ENCODE measurements at places on chromosomes 7 and 10.

DNA sequence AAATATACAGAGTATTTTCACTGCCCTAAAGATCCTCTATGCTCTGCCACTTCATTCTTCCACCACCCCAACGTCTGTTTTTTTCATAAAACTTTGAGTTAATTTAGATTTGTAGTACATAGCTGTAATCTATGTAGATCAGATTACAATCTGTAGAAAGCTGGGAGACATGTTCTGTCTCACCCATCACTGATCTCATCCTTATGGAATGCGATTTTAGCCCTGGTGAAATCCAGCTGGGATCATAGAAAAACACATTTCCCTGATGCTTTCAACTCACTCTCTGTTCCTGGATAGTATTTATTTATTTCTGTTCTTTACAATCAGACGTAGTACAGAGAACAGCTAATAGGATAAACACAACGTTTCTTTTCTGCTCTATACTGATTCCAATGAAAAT lies 521.0 kb downstream of the KIF20B start:
- DNase-seq = no peak
- no peak overlapping the region for H3K4me3 ChIP-seq
- no peak overlapping the region for H3K27ac ChIP-seq
- no peaks in the 10 kb centered on the region for H3K4me1 ChIP-seq
- H3K36me3 ChIP-seq = no peaks in the 10 kb centered on the region

- DNase-seq = no peak
- H3K4me1 ChIP-seq = peaks cover 7% of the 10 kb centered on the region
- H3K4me3 ChIP-seq = peak overlapping the region; percentile 21
- no peak overlapping the region for H3K27ac ChIP-seq
- no peaks in the 10 kb centered on the region for H3K27me3 ChIP-seq
- no peaks in the 10 kb centered on the region for H3K36me3 ChIP-seq
Observed at GRCh38 chr7:79282070-79282694, 171.3 kb downstream of the MAGI2 start.

- H3K4me3 ChIP-seq = no peak overlapping the region
- no peaks in the 10 kb centered on the region for H3K27me3 ChIP-seq
- no peak overlapping the region for H3K27ac ChIP-seq
- no peaks in the 10 kb centered on the region for H3K4me1 ChIP-seq
Observed at GRCh38 chr10:70549351-70549961, 53.1 kb downstream of the PRF1 start.

DNA sequence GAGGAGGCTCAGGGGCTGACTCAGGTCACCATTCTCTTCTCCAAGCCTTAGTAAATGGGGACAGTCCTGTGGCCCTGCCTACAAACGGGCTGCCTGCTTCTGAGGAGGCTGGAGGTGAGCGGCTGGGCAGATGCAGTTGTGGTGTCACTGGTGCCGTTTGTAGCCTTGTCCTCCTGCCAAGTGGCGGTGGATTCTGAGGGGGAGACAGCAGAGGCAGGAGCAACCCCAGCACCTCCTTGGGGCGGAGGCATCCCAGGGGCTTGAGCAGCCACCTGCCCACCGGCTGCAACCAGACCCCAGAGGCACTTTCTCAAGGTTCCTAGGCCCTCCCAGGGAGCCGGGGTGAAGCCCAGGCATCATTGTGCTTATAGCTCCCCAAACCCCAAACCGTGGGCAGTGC lies 112.5 kb downstream of the ZMIZ1 start:
- no peak for DNase-seq
- H3K27ac ChIP-seq = no peak overlapping the region
- no peaks in the 10 kb centered on the region for H3K36me3 ChIP-seq
- no peak overlapping the region for H3K4me3 ChIP-seq
- no peaks in the 10 kb centered on the region for H3K27me3 ChIP-seq

- no peaks in the 10 kb centered on the region for H3K4me1 ChIP-seq
- no peak overlapping the region for H3K4me3 ChIP-seq
- peak overlapping the region; percentile 24 for H3K27ac ChIP-seq
- no peak for DNase-seq
Observed at GRCh38 chr10:5293691-5294550, 70.8 kb upstream of the UCN3 start.

DNA sequence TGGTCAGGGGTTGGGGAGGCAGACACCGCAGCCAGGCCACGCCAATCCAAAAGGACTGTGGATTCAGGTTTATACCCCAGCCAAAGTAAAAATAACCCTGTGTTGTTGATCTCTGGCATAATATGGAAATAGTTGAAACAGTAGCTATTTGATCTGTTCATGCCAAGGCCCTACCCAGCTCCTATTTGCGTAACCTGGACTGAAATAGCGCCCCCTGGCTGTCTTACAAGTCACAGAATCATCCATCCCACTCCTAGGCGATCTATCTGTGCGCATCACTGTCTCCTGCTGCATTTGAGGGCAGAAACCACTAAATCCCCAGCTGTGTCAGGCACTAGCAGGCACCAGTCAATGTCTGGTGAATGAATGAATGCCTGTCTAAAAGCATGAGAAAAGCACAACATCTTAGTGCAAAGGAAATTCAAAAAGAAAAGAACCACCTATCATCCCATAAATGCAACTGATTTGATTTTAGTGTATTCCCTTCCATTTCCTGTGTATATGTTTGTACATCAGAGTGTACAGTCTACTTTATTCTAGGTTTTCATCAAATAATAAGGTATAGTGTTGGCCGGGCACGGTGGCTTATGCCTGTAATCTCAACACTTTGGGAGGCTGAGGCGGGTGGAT lies 160.0 kb downstream of the SLIT1 start:
- H3K4me1 ChIP-seq = peaks cover 32% of the 10 kb centered on the region
- peak; percentile 69 for DNase-seq
- H3K36me3 ChIP-seq = no peaks in the 10 kb centered on the region

- no peak overlapping the region for H3K4me3 ChIP-seq
- DNase-seq = no peak
- no peaks in the 10 kb centered on the region for H3K27me3 ChIP-seq
- peaks cover 39% of the 10 kb centered on the region for H3K4me1 ChIP-seq
- H3K27ac ChIP-seq = peak overlapping the region; percentile 98
Observed at GRCh38 chr10:89646889-89647657, 2.0 kb upstream of the PANK1 start.

- no peaks in the 10 kb centered on the region for H3K36me3 ChIP-seq
- no peak overlapping the region for H3K4me3 ChIP-seq
- H3K27me3 ChIP-seq = no peaks in the 10 kb centered on the region
- no peak for DNase-seq
- H3K4me1 ChIP-seq = peaks cover 59% of the 10 kb centered on the region
- peak overlapping the region; percentile 90 for H3K27ac ChIP-seq
Observed at GRCh38 chr10:77628906-77629730, 8.5 kb downstream of the KCNMA1 start.

DNA sequence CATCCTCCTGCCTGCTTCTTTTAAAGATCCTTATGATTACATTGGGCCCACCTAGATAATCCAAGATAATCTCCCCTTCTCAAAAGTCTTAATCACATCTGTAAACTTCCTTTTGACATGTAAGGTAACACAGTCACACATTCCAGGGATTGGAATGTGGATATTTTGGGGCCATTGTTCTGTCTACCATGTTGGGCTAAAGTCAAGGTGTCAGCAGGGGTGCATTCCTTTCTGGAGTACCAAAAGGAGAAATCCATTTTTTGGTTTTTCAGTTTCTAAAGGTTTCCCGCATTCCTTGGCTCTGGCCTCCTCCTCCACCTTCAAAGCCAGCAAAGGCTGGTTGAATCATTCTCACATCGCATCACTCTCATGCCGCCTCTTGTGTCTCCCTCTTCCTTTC lies 197.6 kb upstream of the NFE2L3 start:
- H3K27ac ChIP-seq = no peak overlapping the region
- no peak for DNase-seq
- no peaks in the 10 kb centered on the region for H3K36me3 ChIP-seq

GRCh38 chr7:32616625-32617024 lies 121.3 kb downstream of the AVL9 start:
- peaks cover 3% of the 10 kb centered on the region for H3K36me3 ChIP-seq
- H3K27me3 ChIP-seq = no peaks in the 10 kb centered on the region
- no peak overlapping the region for H3K4me3 ChIP-seq
- peak; percentile 45 for DNase-seq
- peak overlapping the region; percentile 31 for H3K27ac ChIP-seq

- H3K36me3 ChIP-seq = no peaks in the 10 kb centered on the region
- H3K4me3 ChIP-seq = peak overlapping the region; percentile 92
- peaks cover 27% of the 10 kb centered on the region for H3K4me1 ChIP-seq
- H3K27me3 ChIP-seq = no peaks in the 10 kb centered on the region
- H3K27ac ChIP-seq = peak overlapping the region; percentile 98
Observed at GRCh38 chr7:27184337-27185012, 557 bp downstream of the HOXA11 start.

GRCh38 chr7:74542558-74543117 lies 88.9 kb downstream of the GTF2IRD1 start:
- DNase-seq = peak; percentile 23
- peak overlapping the region; percentile 50 for H3K27ac ChIP-seq
- no peak overlapping the region for H3K4me3 ChIP-seq
- peaks cover 7% of the 10 kb centered on the region for H3K4me1 ChIP-seq
- H3K27me3 ChIP-seq = no peaks in the 10 kb centered on the region

DNA sequence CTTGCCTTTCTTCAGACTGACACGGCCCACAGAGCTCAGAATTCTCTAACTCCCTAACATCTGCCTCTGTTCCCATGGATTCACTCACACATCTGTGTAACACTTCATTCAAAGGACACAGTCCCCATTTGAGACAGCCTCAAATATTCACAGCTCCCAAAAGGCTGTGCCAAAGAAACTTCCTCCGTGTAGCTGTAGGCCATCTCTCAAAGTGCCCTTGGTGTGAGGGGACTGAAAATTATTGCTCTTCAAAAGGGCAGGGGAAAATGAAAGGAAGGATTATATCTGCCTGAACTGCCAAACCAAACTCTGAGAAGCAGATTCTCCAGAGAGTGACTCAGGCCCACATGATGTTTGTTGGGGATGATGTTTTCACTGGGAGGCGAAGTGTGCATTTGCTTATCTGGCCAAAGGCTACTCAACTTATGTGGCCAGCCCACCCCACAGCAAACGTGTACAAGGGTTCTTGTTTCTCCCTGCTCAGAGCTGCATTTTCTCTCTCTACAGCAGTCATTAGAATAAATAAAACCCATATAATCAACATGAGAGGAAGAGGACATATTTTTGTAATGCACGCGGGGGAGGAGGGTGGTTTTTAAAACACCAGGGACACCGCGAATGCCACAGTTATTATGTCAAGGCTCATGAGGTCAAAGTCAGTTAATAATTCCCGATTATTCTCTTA lies 302.4 kb upstream of the NFE2L3 start:
- peak; percentile 83 for DNase-seq
- H3K27me3 ChIP-seq = no peaks in the 10 kb centered on the region
- H3K36me3 ChIP-seq = no peaks in the 10 kb centered on the region
- H3K4me1 ChIP-seq = peaks cover 70% of the 10 kb centered on the region
- H3K27ac ChIP-seq = peak overlapping the region; percentile 86
- peak overlapping the region; percentile 9 for H3K4me3 ChIP-seq

DNA sequence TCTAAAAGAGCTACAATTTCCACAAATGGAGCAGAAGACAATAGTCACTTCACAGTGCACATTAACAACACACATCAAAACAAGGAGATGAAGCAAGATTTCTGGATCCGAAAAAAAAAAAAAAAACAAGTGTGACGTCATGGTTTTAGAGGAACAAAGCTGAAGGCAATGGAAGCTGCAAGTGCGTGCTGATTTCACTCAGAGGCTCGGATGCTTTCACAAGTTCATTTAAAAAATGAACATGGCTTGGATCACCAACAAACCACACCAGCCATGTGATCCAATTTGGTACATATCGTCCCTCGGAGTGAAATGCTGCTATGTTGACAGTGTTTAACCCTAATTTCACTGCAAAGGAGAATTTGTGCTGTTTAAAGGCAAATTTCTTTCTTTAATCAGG lies 337.0 kb upstream of the PRKCQ start:
- H3K27me3 ChIP-seq = no peaks in the 10 kb centered on the region
- H3K27ac ChIP-seq = no peak overlapping the region
- no peak for DNase-seq

DNA sequence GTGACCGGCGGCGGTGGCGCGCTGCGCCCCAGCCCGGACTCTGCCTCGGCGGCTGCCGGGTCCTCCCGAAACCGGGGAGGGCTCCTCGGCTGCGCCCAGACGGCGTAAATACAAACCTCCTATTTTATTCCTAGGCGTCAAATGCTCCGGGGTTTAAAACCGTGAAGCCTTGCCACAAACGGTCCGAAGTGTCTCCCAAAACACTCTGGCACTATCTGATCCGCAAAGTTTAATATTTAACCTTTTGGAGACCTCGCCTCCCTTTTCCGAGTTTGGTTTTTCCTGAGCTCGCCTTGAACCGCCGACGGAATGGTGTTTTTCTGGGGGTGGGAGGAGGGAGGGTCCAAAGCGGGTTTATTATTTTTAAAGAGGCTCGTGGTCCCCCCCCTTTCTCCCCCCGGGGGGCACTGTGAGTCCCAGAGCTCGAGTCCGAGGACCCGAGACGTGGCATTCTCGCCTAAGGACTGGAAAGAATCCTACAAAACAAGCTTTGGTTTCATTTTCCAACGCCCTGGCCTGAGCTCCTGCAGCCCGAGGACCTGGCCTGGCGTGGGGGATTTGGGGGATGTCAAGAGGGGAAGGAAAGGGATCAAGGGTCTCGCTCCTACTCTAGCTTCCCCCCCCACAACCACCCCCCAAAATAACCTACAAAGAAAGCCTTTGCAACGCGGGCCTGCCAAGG lies 1.8 kb downstream of the TNRC18 start:
- peak overlapping the region; percentile 97 for H3K4me3 ChIP-seq
- H3K4me1 ChIP-seq = no peaks in the 10 kb centered on the region
- no peaks in the 10 kb centered on the region for H3K36me3 ChIP-seq
- peak overlapping the region; percentile 94 for H3K27ac ChIP-seq

- no peaks in the 10 kb centered on the region for H3K36me3 ChIP-seq
- no peak overlapping the region for H3K27ac ChIP-seq
- no peaks in the 10 kb centered on the region for H3K4me1 ChIP-seq
- no peaks in the 10 kb centered on the region for H3K27me3 ChIP-seq
- DNase-seq = no peak
Observed at GRCh38 chr7:14630048-14630447, 272.5 kb downstream of the DGKB start.

DNA sequence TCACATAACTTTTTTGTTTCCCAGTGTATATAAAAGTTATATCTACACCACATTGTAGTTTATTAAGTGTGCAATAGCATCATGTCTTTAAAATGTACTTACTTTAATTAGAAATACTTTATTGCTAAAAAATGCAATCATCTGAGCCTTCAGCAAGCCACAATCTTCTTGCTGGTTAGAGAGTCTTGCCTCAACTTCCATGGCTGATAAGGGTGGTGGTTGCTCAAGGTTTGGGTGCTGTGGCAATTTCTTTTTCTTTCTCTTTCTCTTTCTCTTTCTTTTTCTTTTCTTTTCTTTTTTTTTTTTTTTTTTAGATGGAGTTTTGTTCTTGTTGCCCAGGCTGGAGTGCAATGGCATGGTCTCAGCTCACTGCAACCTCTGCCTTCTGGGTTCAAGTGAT lies 360.0 kb downstream of the MAGI2 start:
- no peak for DNase-seq
- no peaks in the 10 kb centered on the region for H3K4me1 ChIP-seq
- no peak overlapping the region for H3K27ac ChIP-seq

- H3K27ac ChIP-seq = no peak overlapping the region
- no peaks in the 10 kb centered on the region for H3K27me3 ChIP-seq
- H3K36me3 ChIP-seq = no peaks in the 10 kb centered on the region
- H3K4me3 ChIP-seq = no peak overlapping the region
- peaks cover 18% of the 10 kb centered on the region for H3K4me1 ChIP-seq
Observed at GRCh38 chr10:69718951-69719350, 82.8 kb upstream of the COL13A1 start.

GRCh38 chr10:76133597-76134255 lies 702.3 kb downstream of the LRMDA start:
- no peak overlapping the region for H3K27ac ChIP-seq
- no peaks in the 10 kb centered on the region for H3K36me3 ChIP-seq
- H3K4me3 ChIP-seq = no peak overlapping the region
- H3K27me3 ChIP-seq = no peaks in the 10 kb centered on the region
- peaks cover 3% of the 10 kb centered on the region for H3K4me1 ChIP-seq

GRCh38 chr7:94250987-94251386 lies 143.7 kb upstream of the COL1A2 start:
- H3K4me1 ChIP-seq = no peaks in the 10 kb centered on the region
- no peak overlapping the region for H3K4me3 ChIP-seq
- no peak overlapping the region for H3K27ac ChIP-seq
- no peaks in the 10 kb centered on the region for H3K27me3 ChIP-seq
- no peaks in the 10 kb centered on the region for H3K36me3 ChIP-seq

Data from gastrocnemius medialis (tissue), 4 donors.